ENCODE measurements at places on chromosomes 3 and 15.
A peak's percentile ranks its signal among the peaks of the same experiment; 100 is the strongest.

DNA sequence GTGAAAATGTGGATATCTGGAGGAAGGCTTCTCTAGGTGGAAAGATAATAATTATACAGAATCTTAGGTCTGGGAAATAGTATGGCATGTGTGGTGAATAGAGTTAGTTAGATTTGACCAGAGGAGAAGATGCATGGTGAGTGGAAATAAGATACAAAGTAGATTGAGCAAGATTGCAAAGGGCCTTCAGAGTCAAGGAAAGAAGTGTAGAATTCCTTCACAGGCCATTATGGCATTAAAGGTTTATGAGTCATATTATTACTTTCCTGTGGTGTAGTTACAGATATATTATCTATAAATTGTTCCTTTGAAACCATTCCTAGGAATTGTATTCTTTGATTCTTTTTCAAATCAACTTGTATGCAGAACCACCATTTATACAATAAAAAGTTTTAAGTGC is 660.3 kb downstream of the SI start:
- no peaks in the 10 kb centered on the region for H3K36me3 ChIP-seq
- no peaks in the 10 kb centered on the region for H3K27me3 ChIP-seq
- no peak overlapping the region for H3K27ac ChIP-seq

GRCh38 chr3:157376603-157377300 is 59.9 kb upstream of the PTX3 start:
- H3K4me1 ChIP-seq: no peaks in the 10 kb centered on the region
- no peak for DNase-seq
- no peaks in the 10 kb centered on the region for H3K36me3 ChIP-seq
- no peak overlapping the region for H3K4me3 ChIP-seq

DNA sequence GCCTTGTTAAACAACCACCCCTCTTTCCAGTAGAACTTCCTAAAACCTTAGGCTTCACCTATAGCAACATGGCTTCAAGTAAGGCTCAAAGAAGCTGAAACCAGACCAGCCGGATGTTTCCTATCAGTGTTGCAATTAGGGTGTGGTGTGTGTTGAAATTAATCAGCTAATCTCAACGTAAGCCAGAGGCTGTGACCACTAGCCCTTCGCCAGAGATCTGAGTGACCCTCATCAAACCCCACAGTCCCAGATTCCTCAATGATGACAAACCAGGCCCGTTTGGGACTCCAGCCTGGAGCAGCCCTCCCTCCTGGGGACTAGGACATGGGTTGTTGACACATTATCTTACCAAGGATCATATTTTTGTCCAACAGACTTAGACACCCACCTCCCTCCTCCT is 27.3 kb downstream of the CYP11A1 start:
- H3K4me1 ChIP-seq: no peaks in the 10 kb centered on the region
- no peak for DNase-seq

- no peaks in the 10 kb centered on the region for H3K36me3 ChIP-seq
- no peak overlapping the region for H3K4me3 ChIP-seq
- no peak for DNase-seq
- no peak overlapping the region for H3K27ac ChIP-seq
- no peaks in the 10 kb centered on the region for H3K4me1 ChIP-seq
- H3K27me3 ChIP-seq: no peaks in the 10 kb centered on the region
These were observed 267.7 kb downstream of the CHL1 start for GRCh38 chr3:464255-464654.

DNA sequence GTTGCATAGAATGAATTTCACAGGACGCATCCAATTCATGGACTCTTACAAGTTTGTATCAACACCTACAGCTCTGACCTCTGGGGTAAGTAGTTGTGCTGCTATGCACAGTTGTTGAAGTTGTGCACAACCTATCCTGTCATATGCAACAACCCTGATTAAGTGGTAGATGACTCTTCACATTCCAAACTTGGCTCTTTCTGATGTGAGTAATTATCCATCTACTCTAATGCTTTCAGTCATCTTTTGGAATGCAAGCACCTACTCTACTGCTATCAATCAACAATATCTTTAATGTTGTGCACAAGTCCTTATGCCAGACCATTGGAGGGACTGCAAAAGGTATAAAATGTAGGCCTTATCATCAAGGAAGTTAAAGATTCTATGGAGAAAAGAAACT is 921.4 kb downstream of the MCTP2 start:
- DNase-seq: no peak
- no peak overlapping the region for H3K4me3 ChIP-seq
- no peaks in the 10 kb centered on the region for H3K36me3 ChIP-seq
- no peak overlapping the region for H3K27ac ChIP-seq
- H3K27me3 ChIP-seq: no peaks in the 10 kb centered on the region

GRCh38 chr3:55105647-55106046 is 177.8 kb upstream of the LRTM1 start:
- H3K27me3 ChIP-seq: no peaks in the 10 kb centered on the region
- no peaks in the 10 kb centered on the region for H3K36me3 ChIP-seq
- H3K27ac ChIP-seq: no peak overlapping the region
- no peaks in the 10 kb centered on the region for H3K4me1 ChIP-seq
- H3K4me3 ChIP-seq: no peak overlapping the region

DNA sequence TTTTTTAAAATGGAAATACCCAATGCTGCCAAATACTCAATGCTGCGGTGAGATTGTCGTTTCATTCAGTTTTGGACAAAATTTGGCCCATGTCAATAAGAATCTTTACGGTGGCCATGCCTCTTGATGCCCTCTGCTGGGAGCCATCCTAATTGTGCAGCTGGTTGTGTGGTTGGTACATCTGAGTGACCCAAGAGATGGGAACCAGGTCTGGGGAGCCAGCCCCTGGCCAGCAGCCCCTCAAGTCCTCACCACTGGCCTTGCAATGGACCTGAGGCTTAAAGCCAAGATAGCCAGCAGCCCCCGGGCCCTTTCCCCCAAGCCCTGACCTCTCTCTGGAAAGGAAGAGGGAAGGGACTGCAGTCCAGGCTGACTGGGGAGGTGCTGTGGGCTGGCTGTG is 36.4 kb upstream of the ESYT3 start:
- H3K4me1 ChIP-seq: no peaks in the 10 kb centered on the region
- H3K36me3 ChIP-seq: no peaks in the 10 kb centered on the region
- DNase-seq: no peak
- H3K27ac ChIP-seq: no peak overlapping the region
- no peak overlapping the region for H3K4me3 ChIP-seq

GRCh38 chr3:14907043-14907966 is 40.1 kb upstream of the NR2C2 start:
- no peaks in the 10 kb centered on the region for H3K27me3 ChIP-seq
- H3K27ac ChIP-seq: no peak overlapping the region
- no peaks in the 10 kb centered on the region for H3K4me1 ChIP-seq
- DNase-seq: no peak
- no peak overlapping the region for H3K4me3 ChIP-seq

- H3K27me3 ChIP-seq: no peaks in the 10 kb centered on the region
- no peak overlapping the region for H3K4me3 ChIP-seq
- H3K36me3 ChIP-seq: no peaks in the 10 kb centered on the region
- peaks cover 33% of the 10 kb centered on the region for H3K4me1 ChIP-seq
- DNase-seq: no peak
These were observed 400.0 kb upstream of the C2CD4B start for GRCh38 chr15:62564886-62565633.

DNA sequence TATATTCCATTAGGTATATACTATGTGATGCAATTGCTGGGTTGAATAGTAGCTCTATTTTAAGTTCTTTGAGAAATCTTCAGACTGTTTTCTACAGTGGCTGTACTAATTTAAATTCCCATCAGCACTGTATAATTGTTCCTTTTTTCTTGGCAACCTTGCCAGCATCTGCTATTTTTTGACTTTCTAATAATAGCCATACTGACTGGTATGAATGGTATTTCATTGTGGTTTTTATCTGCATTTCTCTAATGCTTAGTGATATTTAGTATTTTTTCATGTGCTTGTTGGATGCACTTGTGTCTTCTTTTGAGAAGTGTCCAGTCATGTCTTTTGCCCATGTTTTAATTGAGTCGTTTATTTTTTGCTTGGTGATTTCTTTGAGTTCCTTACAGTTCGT is 145.1 kb upstream of the PLSCR5 start:
- no peak overlapping the region for H3K27ac ChIP-seq
- no peaks in the 10 kb centered on the region for H3K27me3 ChIP-seq
- H3K36me3 ChIP-seq: no peaks in the 10 kb centered on the region
- H3K4me3 ChIP-seq: no peak overlapping the region
- DNase-seq: no peak

GRCh38 chr3:45773714-45774449 is 22.5 kb downstream of the SLC6A20 start:
- H3K4me1 ChIP-seq: peaks cover 71% of the 10 kb centered on the region
- peaks cover 19% of the 10 kb centered on the region for H3K36me3 ChIP-seq
- DNase-seq: peak; percentile 88
- no peaks in the 10 kb centered on the region for H3K27me3 ChIP-seq

DNA sequence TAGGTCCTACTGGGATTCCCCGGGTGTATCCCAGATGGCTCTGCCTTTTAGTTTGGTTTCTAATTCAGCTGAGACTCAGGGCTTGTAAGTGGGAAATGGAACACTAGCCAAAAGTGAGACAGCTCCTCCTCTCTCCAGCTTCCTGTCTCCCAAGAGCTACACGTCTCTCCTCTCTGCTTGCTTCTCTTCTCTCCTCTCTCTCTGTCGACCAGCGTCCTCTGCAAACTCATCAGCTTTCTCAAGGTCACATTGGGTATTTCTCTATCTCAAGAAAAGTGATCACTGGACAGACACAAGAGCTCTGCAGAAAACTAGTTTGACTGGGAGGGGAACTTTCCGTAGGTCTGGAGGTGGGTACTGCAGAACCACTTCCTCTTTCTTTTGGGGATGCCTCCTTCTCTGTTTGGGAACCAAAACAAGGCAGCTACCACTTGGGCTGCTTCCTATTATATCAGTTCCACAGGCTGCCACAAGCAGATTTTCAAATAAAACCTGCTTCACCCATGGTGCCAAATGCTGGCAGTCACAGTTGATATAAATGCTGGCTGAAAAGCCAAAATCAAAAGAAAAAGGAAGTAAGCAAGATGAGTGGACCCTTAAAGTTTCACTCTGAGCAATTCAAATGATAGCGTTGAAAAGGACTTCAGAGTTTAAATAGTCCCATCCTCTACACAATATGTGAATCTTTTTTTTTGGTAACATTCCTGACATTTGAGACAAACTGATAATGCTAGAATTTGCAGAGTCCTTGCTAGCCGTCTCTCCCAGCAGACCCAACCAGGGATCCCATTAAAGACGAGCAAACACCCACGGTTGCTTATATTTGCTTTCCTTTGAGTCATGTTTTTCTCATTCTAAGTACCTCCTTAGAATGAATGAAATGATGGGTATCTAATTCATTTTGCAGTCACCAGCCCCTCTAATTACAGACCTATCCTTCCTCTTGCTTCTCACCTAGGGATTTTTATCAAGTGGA is 7.2 kb upstream of the DYNC1LI1 start:
- no peaks in the 10 kb centered on the region for H3K27me3 ChIP-seq
- H3K36me3 ChIP-seq: no peaks in the 10 kb centered on the region
- peak; percentile 17 for DNase-seq
- no peak overlapping the region for H3K4me3 ChIP-seq
- H3K27ac ChIP-seq: no peak overlapping the region
- H3K4me1 ChIP-seq: no peaks in the 10 kb centered on the region

DNA sequence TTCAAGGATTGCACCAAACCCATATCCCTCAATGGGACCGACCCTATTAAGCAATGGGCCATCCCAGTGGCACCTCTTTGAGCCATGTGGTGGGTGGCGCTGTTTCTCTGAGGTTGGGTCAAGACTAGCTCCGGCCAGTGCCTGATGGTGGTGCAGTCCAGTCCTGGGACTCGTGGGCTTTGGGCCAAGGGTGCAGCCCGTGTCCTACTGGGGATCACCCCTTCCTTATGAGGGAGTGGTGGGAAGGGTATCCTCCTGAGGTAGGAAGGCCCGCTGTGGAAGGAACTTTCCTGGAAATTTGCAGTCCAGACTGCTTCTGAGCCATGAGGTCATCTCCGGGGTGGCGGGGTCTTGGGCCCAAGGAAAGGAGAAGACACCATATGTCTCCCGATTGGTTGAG is 231.6 kb downstream of the SNRPN start:
- no peaks in the 10 kb centered on the region for H3K36me3 ChIP-seq
- H3K27me3 ChIP-seq: no peaks in the 10 kb centered on the region
- DNase-seq: no peak
- no peak overlapping the region for H3K27ac ChIP-seq
- H3K4me1 ChIP-seq: no peaks in the 10 kb centered on the region

- H3K4me1 ChIP-seq: no peaks in the 10 kb centered on the region
- H3K27me3 ChIP-seq: no peaks in the 10 kb centered on the region
- DNase-seq: no peak
- no peaks in the 10 kb centered on the region for H3K36me3 ChIP-seq
- no peak overlapping the region for H3K4me3 ChIP-seq
- H3K27ac ChIP-seq: no peak overlapping the region
These were observed 325.7 kb upstream of the EPHA6 start for GRCh38 chr3:96488708-96489107.

DNA sequence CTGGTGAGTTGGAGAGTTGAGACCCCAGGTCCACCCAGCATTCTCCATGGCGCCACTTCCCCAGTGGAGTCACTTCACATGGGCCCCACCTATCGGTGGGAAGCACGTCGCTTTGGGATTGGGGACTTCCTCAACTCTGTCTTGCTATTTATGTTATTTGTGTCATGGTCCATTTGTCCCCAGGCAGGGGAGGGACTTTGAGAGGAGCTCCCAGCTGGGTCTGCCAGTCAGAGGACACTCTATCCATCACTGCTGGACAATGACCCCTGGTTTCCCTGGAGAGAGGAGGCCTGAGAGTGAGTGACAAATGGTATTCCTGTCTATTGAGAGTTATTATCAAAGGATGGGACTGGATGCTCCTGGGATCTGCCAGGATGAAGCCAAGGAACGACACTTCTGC is 127.6 kb downstream of the RAB11A start:
- peaks cover 36% of the 10 kb centered on the region for H3K27me3 ChIP-seq
- no peaks in the 10 kb centered on the region for H3K36me3 ChIP-seq
- no peaks in the 10 kb centered on the region for H3K4me1 ChIP-seq
- H3K4me3 ChIP-seq: no peak overlapping the region
- DNase-seq: no peak
- H3K27ac ChIP-seq: no peak overlapping the region

GRCh38 chr15:91208371-91208770 is 108.3 kb downstream of the SV2B start:
- H3K4me1 ChIP-seq: no peaks in the 10 kb centered on the region
- no peak overlapping the region for H3K4me3 ChIP-seq
- H3K27ac ChIP-seq: no peak overlapping the region
- no peaks in the 10 kb centered on the region for H3K27me3 ChIP-seq
- H3K36me3 ChIP-seq: no peaks in the 10 kb centered on the region

- no peaks in the 10 kb centered on the region for H3K27me3 ChIP-seq
- no peak for DNase-seq
- no peak overlapping the region for H3K27ac ChIP-seq
- H3K4me3 ChIP-seq: no peak overlapping the region
- no peaks in the 10 kb centered on the region for H3K36me3 ChIP-seq
- no peaks in the 10 kb centered on the region for H3K4me1 ChIP-seq
These were observed 779.5 kb downstream of the ROBO1 start for GRCh38 chr3:78988324-78988723.

- H3K27me3 ChIP-seq: no peaks in the 10 kb centered on the region
- no peaks in the 10 kb centered on the region for H3K36me3 ChIP-seq
- DNase-seq: no peak
These were observed 281.9 kb downstream of the ADAMTSL3 start for GRCh38 chr15:83935774-83936173.

DNA sequence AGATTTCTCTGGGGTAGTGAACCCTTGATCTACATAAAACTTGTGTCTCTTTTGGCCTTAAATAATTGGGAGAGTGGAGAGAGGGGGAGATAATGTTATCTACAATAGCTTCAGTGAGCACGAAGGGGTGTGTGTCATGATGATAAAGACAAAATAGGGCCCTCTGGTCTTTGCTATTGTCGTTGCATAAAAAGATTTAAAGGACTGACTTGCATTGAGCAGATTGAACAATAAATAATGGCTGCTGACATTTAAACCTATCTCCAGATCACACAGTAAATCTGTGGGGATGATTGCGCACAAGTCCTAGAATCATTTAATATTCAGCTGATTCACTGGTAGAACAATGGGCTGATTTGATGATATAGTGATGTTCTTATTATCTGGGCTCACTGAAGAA is 71.3 kb upstream of the GAP43 start:
- H3K27ac ChIP-seq: no peak overlapping the region
- H3K4me1 ChIP-seq: no peaks in the 10 kb centered on the region
- no peak overlapping the region for H3K4me3 ChIP-seq

Data from large intestine (tissue), 12 donors.